ENCODE measurements at places on chromosomes 7 and 10.

DNA sequence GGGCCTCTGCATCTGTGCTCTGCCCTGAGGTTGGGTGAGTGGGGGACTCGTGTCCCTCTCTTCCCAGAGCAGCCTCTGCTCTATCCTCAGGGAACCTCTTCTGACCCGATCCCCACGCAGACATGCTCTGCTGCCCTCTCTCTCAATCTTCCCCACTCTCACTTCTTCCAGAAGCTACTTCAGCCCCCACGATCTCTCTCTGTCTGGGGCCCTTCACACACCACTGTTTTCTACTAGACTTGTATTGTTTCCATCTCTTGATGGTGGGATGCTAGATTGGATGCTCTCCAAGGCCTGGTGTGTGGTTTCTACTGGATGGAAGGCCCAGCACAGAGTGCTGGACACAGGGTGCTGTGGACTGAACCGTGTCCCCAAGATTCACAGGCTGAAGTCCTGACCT, 10.0 kb downstream of the MGMT start:
- DNase-seq = no peak

DNA sequence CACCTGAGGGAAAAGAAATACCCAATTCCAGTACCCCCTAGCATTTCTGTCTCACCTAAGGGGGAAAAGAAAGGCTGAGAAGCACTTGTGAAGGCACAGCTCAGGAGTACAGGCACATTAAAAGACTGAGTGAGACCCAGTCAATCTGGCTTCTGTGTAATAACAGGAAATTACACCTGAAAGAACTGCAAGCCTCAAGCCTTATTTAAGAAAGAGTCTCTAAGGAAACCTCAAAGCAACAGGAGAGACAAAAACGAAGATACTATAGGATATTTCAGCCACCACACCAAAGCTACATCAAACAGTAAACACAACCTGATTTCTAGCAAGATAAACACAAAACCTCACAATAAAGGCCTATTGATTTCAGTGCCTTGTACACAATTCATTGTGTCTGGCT, 69.6 kb upstream of the CDK1 start:
- DNase-seq = no peak

- no peak for DNase-seq
These were observed 121.2 kb downstream of the WDFY4 start for GRCh38 chr10:48805848-48806247.

DNA sequence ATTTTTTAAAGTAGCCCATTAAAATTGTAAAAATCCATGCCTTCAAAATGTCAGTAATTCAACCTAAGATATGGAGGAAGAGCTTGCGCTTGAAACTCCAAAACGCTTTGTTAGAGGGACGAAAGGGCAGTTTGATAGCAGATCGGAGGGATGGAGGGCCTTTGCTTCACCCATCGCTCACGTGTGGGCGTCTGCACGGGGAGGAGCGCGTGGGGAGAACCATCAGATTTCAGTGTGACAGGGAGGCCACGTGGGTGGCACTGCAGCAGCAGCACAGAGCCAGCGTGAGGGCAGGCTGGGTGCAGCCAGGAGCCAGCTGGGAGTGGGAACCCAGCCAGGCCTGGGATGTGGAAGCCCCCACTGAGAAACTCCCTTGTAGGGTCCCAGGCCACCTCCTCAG, 325.5 kb downstream of the PAXIP1 start:
- no peak for DNase-seq

GRCh38 chr7:45451342-45452035, 122.7 kb upstream of the ADCY1 start:
- DNase-seq = no peak

- DNase-seq = no peak
These were observed 62.9 kb upstream of the FAM171A1 start for GRCh38 chr10:15433850-15434537.

GRCh38 chr7:108808549-108809266, 239.0 kb downstream of the DNAJB9 start:
- DNase-seq = no peak

DNA sequence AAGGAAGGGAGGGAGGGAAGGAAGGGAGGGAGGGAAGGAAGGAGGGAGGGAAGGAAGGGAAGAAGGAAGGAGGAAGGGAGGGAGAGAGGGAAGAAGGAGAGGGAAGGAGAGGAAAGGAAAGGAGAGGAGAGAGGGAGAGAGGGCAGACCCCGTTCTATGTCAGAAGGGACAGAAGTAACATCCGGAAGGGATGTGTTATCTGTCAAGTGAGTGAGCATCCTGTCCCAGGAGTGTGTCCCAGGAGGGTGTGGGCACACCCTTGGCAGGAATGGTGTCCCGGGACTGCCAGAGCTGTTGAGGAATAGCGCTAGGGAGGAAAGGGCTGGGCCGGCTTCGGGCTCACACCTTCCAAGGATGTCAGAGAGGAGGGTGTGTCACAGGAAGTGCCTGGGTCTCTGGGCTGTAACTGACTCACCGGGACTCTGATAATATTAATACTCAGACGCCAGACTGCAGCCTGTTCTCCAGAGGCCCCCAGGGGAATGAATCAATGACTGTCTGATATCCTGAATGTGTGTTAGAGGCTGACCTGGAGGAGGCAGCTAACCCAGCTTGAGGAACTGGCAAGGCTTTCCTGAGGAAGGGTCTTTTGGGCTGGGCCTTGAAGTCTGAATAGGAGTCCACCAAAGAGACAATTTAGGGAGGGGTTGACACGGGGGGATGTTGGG, 125.6 kb upstream of the TNRC18 start:
- DNase-seq = no peak

DNA sequence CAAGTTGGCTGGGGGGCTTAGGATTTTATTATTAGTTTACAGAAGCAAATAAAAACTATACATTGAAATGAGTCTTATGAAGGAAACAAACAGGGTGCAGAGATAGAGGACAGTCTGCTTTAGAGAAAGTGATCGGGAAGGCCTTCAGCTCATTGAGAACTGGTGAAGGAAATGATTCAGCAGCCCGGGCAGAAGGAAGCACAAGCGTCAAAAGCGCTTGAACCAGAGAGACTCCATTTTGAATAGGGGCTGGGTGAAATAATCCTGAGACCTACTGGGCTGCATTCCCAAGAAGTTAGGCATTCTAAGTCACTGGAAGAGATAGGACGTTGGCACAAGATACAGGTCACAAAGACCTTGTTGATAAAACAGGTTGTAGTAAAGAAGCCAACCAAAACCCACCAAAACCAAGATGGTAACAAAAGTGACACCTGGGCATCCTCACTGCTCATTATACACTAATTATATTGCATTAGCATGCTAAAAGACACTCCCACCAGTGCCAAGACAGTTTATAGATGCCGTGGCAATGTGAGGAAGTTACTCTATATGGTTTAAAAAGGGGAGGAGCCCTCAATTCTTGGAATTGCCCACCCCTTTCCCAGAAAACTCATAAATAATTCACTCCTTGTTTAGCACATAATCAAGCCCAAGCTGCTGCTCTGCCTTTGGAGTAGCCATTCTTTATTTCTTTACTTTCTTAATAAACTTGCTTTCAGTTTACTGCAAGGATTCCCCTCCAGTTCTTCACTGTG, 83.1 kb upstream of the MPP7 start:
- DNase-seq = no peak

- DNase-seq = no peak
These were observed 22.2 kb downstream of the SFMBT2 start for GRCh38 chr10:7388602-7389001.

DNA sequence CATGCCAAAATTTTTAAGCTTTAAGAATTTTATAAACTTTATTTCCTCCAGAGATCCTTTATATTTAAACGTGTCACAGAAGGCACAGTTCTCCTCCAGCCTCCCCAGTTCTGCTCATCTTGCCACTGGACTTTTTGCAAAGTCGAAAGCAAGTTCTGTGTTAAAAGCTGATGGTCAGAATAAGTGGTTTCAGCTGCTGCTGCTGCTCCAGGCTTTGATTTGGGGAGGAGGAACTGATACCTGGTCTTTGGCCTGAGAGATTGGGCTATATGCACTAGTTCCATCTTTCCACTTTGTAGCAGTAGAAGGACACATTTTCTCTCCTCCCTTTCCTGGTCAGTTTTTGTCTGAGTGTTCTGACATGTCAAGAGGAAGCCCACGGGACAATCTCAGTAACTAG, 435.9 kb upstream of the PHF14 start:
- no peak for DNase-seq

DNA sequence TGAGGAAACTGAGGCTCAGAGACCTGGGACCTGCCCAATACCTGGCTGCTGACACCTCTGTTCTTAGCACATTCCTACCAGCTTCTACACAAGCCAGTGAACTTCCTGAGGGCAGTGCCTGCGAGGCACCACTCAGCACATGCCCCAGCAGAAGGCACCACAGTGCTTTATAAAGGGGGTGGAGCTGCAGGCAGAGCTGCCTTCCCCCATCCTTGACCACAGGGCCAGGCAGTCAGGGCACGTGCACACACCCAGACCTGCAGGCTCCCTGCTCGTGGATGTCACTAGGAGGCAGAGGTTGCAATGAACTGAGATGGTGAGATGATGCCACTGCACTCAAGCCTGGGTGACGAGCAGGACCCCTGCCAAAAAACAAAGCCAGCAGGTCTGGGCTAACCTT, 39.2 kb upstream of the TUBB8 start:
- no peak for DNase-seq

DNA sequence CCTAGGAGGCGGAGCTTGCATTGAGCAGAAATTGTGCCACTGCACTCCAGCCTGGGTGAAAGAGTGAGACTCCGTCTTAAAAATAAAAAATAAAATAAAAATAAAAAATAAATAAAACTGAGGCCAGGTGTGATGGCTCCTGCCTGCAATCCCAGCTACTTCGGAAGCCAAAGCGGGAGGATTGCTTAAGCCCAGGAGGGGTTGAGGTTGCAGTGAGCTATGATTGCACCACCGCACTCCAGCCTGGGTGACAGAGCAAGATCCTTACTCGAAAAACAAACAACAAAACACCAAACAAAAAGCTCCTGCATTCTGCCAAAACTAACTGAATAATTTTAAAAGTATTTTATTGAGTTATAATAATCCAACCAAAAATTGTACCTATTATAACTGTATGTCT, 36.2 kb downstream of the AGAP4 start:
- no peak for DNase-seq

DNA sequence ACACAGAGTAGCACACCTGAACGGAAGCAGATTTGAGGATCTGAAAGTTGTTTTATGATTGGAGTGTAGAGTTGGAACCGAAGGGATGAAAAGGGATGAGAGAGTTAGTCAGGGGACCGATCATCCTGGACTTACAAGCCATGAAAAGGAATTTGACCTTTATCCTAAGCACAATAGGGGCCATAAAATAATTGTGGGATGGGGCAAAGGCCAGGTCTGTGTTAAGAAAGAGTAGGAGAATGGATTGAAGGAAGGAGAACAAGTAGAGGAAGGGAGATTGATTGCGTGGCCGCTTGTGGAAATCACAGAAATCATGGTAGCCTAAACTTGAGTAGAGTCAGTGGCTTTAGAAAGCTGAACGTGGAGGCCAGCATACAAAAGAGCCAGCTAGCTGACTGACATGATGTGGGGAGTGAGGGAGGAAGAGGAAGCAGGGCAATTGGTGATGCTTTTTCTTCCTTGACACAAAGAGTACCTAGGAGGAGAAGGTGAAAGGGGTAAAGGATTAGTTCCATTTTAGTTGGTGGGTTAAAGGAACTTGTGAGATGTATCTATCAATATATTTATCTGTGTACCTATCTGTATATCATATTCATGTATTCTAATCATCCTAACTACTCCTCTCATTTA, 67.1 kb upstream of the RPA3 start:
- DNase-seq = no peak

DNA sequence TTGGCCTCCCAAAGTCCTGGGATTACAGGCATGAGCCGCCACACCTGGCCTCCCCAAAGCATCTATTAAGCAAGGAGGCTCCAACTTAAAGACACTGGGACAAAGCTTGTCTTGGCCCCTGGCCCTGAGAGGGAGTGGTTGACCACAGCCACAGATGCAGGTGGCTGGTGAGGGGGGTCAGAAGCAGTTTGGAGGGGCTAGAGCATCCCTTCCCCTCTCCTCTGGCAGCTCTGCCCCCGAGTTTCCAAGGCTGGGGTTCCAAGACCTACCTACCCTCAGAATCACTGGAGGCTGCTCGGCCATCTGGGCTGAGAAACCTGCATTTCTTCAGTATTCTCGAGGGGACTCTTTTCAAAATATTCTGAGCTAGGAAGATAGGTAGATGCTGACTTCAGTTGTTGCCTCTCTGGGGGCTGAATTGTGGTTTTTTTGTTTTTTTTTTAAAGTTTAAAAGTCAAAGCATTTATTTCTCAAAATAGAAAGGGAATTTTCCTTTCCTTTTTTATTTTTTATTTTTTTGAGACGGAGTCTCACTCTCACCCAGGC, 32.6 kb downstream of the DDIT4 start:
- DNase-seq = no peak

DNA sequence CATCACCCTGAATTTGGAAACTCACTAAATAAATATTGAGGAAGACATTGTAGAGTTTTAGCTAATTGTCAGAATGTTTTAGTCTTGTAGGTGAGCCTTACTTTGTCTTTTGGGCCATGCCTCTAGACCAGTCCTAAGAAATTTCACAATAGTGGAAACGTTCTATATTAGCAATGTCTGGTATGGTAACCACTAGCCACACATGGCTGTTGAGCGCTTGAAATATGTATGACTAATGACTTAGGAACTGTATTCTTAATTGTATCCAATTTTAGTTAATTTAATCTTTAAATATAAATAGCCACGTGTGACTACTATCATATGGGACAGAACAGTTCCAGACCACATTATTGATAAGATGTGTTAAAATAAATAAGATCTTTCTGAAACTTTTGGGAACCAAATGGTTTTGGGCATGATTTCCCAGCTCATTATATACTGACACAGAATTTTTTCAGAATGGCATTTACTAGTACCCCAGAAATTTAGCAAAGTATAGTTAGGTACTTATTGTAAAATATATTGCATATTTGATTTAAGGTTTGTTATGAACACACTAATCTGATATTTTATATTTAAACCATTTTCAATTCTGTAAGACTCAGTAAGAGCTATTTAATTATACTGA, 95.0 kb downstream of the VPS50 start:
- DNase-seq = no peak

- DNase-seq = no peak
These were observed 150.6 kb upstream of the NRG3 start for GRCh38 chr10:81724431-81724830.

DNA sequence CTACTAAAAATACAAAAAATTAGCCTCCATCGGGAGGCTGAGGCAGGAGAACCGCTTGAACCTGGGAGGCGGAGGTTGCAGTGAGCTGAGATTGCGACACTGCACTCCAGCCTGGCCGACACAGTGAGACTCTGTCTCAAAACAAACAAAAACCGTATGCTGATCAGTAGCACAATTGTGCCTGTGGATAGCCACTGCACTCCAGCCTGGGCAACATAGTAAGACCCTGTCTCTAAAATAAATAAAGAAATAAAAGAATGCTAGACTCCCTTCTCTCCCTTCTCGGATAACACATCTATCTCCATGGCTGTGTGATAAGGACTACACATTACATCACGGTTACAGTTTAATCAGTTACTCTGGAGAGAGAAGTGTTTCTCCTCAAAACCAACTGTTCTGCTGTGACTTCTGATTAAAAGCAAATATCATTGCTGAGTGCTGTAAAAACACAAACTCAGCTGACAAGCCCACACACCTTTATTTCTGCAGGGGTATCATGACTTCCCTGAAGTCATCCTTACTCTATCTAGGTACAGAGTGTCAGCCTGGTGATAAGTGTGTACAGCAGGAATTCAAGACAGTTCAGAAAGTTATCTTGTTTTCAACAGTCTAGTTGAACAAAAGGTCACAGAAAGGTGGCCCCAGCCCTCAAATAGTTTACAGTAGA, 5.3 kb upstream of the ARHGAP19 start:
- DNase-seq = no peak

GRCh38 chr7:158386866-158387545, 200.6 kb downstream of the PTPRN2 start:
- no peak for DNase-seq

Data from urinary bladder (tissue), 4 donors.